ENCODE measurements at places on chromosomes 13 and 19. TPM values are rescaled to one million over a fixed set of nuclear protein-coding genes. Genes with fewer than 3 reads are reported as not detected.
A peak's percentile ranks its signal among the peaks of the same experiment; 100 is the strongest.

The ZNF547 gene
- total RNA-seq: 11.5 TPM

The PTH2 gene
- total RNA-seq: not detected

The ZNF729 gene
- not detected for total RNA-seq

The APOC1 gene
- 3.7 TPM for total RNA-seq

The TEKTIP1 gene
- total RNA-seq: 0.54 TPM

- DNase-seq: no peak
Observed at GRCh38 chr19:43353606-43354304, at the start of gene CD177. CD177 (plus strand) TSS chr19:43353686; CDS start chr19:43353715, 29 bp downstream.

DNA sequence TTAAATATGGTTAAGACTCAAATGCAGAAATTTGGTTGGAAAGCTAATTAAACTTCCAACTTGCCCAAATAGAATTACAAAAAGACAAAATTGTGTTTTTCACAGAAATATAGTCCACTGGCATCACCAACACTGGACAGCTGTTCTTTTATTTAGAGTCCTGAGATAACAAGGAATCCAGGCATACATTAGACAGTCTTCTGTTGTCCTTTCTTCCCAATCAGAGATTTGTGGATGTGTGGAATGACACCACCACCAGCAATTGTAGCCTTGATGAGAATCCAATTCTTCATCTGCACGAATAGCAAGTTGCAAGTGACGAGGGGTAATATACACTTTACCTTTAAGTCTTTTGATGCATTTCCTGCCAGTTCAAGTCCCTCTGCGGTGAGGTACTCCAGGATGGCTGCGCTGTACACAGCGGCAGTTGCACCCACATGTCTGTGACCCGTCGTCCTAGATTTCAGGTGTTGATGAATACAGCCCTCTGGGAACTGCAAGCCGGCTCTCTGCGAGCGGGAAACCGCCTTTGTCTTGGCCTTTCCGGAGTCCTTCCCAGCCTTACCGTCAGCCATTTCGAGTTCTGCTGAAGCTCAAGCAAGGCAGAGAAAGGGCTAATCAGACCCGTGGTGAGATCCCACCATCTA is 14.7 kb downstream of the UBAC2 start:
- DNase-seq: no peak

DNA sequence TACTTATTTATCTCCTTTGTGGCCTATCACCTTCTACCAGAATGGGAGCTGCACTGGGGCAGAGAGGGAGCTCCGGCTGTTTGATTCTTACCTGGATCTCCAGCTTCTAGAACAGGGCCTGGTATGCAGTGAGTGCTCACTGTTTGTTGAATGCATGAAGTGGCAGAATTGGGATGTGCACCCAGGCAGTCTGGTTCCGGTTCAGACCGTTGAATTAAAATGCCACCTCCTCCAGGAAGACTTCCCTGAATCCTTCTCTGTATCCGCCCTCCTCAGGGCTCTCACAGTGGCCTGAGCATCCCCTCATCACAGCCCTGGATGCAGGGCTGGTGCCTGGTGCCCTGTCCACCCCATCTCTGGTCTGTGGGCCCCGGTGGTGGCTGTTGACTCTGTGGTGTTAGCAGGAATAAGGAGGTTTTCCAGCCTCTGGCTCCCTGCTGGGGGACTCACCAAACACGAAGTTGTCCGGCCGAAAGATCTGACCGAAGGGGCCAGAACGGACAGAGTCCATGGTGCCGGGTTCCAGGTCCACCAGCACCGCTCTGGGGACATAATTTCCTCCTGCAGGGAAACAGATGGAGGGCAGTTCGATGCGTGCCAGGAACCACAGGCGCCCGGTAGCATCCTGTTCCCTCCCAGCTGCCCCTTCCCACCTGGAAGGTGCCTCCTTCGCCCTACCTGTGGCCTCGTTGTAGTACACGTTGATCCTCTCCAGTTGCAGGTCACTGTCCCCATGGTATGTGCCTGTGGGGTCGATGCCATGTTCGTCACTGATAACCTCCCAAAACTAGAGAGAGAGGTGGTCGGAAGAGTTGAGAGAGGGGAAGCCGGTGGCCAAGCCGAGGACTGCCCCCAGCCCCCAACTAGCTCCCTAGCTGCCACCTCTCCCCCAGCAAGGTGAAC is 1.0 kb downstream of the TUBB4A start:
- DNase-seq: peak; percentile 80

GRCh38 chr19:8097198-8097597 is 44.6 kb downstream of the CCL25 start:
- no peak for DNase-seq

DNA sequence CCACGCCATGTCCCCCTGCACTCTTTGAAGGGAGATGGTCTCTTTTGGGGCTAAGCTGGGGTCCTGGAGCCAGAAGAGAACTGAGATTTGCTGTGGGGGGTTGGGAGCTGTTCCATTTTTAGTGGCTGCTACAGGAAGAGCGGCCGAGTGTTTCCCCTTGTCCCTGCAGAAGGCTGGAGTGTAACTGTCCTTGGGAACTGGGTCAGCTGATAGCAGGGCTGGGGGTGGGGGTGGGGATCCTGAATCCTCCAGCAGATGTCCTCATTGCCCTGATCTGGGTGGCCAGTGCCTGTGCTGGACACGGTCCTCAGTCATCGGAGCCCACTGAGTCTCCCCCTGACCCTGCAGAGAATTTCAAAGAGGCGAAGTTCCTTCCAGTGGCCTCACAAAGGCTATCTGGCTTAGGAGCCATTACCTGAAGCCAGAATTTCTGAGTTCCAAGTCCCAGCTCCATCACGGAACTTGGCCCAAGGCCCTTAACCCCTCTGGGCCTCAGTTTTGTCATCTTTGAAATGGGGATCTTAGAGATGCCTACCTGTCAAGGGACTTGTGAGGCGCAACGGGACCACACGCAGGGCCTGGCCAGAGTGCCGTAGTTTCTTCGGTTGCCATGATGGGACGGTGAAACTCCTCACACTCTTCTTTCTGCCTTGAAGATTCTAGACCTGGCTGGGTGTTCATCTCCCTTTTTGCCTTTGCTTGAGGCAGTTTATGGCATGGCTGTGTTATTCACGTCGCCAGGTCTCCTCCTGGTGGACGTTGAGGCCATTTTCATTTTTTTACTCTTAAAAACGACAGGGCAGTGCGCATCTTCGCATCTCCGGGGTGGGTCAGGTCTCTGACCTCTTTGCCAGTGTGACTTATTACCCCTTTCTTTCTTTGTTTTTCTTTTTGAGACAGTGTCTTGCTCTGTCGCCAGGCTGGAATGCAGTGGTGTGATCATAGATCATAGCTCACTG is 51.9 kb downstream of the DNM2 start:
- peak; percentile 77 for DNase-seq

DNA sequence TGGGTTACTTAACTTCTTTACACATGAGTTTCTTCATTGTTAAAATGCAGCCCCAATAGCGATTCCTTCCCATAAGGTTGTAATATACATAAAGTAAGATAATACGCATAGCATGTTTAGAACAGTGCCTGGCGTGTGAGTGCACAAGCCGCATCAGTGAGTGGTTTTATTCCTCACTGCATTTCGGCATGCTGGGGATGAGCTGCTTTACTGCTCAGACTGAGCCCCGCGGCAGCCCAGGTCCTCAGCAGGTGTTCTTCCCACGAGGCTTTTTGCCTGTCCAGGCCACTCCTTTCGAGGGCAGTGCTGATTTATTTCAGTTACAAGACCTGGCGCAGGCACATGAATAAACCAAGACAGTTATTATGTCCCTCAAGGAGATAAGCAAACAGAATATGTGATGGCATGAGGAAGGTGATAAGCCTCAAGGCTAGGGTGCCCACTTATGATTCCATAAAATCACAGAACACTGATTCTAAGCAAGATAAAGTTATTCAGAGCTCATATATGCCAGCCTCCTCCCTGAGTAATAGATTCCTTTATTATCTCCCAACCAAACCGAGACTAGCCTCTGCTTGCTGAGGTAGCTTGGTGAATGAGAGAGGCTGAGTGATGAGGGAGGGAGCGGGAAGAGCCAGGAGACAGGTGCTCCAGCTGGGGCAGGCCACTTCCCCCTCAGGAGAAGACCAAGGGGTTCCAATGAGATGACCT is 505.5 kb downstream of the DIAPH3 start:
- no peak for DNase-seq

Data from cerebellum (tissue), 4 donors.